ENCODE measurements at places on chromosomes 3 and 15. TPM values are rescaled to one million over a fixed set of nuclear protein-coding genes. Genes with fewer than 3 reads are reported as not detected.

Gene PATL2
- 2.3 TPM for polyA plus RNA-seq

- DNase-seq = peak; percentile 77
Measured at GRCh38 chr3:57958642-57959422, 49.4 kb upstream of the FLNB start.

- DNase-seq = no peak
Measured at GRCh38 chr3:103794656-103795055, 1359.8 kb downstream of the ZPLD1 start.

- no peak for DNase-seq
Measured at GRCh38 chr3:28326458-28326926, 22.0 kb upstream of the ZCWPW2 start.

Gene OSTN
- 0.12 TPM for polyA plus RNA-seq

DNA sequence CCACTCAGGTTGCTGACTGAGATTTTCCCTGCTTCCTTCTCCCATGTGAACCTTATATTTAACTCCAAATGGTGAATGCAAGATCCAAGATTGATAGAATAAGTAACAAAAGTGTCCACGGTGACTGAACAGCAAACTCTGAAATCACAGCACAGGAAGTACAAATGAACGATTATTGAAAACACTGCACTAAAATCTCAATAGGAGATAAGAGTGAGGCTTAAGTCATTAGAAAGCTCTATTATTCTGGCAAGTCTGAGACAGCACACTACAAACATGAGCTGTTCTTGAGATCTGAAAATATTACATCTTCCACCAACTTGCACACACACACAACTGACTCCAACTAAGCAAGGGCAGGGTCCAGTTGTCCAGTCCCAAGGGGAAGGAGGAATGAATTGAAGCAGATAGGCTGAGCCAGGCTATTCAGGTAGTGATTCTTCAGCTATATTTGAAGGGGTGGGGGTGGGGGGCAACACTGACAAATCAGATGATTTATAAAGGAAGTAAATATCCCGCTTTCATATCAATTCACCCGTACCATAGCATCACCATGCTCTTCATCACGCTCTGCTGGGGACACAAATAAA, 2.9 kb downstream of the ZNF385D start:
- DNase-seq = no peak

DNA sequence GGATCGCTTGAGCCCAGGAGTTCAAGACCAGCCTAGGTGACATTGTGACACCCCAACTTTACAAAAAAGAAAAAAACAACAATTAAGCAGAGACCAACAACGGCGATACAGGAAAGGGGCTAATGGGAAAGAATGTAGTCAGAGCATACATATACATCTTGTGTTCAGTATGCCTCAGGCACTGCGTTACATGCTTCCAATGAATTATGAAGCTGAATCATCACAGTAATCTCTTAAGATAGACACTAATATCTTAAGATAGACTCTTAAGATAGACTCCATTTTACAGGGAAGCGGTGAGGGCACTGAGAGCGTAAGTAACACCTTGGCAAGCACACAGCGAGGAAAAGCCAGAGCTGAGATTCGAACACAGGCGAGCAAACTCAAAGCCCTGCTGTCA, 6.1 kb upstream of the LDHAL6B start:
- DNase-seq = no peak

DNA sequence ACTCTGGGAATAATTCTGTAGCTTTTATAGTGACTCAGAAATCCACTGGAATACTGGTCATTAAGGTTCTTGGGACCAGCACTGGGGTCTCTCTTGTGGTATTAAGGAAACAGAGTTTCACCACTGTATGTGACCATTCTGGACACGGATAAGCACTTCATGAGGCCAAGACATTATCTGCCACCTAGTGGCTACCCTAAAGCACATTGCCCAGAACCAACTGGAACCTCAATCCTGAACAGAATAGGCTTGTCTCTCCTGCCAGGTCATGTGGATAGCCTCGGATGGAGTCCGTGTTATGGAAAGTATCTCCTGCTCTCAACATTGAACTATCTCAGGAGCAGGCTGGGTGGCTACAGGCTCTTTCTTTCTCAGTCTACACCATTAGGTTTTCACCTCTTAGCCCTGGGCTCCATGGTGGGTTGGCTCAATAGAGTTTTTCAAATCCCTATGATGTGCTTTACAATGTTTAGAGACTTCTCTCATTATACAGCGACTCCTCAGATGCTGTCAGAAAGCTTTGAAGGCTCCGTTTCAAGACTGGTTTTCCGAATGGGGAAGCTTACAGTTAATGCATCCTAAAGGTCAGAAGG, 167.6 kb upstream of the ST8SIA2 start:
- DNase-seq = peak; percentile 8

DNA sequence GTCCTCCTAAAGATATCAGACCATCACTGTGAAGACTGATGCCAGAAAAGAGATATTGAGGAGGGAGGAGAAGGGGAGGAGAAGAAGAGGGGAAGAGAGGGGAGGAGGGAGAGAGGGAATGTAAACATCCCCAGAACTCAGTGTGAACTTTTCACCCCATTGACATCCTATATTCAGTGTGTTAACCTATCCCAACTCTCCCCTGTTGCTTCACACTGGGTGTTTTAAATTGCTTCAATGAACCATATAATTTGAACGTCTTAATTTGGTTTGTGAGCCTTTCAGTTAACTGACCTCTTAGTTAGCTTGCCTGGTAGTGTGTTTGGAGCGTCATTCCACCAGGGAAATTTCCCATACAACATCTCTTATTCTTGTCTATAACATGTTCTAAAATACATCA, 29.8 kb upstream of the PTPRG start:
- DNase-seq = no peak

Gene ZDHHC23
- 9.9 TPM for polyA plus RNA-seq

Gene BTLA
- polyA plus RNA-seq = 1.0 TPM

Gene HYAL3
- 2.7 TPM for polyA plus RNA-seq

DNA sequence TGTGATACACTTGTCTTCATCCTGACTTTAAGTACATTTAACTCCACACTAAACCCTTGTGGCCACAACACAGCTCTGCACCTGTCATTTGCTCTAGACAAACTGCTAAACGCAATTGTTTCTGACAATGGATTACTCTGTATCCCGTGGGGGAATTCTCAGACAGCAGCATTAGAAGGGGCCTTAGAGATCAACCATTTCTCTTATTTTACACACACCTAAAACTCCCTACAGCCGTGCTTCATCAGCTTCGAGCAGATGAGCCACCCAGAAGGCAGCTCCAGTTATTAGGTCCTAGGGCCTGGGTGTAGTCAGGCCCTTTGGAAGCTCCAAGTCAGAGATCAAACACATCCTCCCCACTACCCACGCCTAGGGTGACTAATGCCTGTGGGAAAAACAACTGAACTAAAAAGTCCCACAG, 1.3 kb upstream of the IL12A start:
- DNase-seq = no peak

GRCh38 chr3:30156586-30157498, 449.6 kb upstream of the TGFBR2 start:
- no peak for DNase-seq

- DNase-seq = peak; percentile 60
Measured at GRCh38 chr3:150721285-150722130, 17.8 kb upstream of the ERICH6 start.

- DNase-seq = peak; percentile 75
Measured at GRCh38 chr3:44419116-44419922, 58.2 kb downstream of the ZNF445 start.

- DNase-seq = no peak
Measured at GRCh38 chr15:74337607-74338211, 29.7 kb downstream of the CYP11A1 start.

Gene SRGAP3
- 6.5 TPM for polyA plus RNA-seq

DNA sequence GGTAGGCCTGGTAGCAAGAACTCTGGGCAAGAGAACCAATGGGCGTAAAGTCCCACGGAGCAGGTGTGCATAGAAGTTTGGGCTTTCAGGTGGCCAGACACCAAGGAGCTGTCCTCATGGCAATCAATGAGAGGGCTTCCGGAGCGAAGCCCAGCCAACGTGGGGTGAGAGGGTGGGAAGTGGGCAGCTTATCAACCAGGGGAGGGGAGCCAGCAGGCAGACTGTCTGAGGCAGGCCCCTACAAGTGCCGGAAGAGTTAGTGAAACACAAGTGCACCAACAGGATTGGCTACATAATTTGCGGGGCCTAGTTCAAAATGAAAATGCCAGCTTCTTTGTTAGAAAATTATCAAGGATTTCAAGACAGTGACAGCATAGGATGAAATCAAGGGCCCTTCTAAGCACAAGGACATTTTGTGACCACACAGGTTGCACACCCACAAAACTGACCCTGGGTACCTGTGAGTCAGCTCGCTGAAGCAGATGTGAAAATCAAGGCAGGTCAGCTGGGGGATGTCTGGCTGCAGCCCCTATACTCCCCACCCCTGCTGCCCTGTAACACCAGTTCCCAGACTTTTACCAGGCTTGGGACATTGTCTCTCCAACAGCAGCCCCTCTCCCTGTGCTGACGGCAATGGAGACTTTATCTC, 102.1 kb upstream of the ETV5 start:
- no peak for DNase-seq

Gene MYZAP
- polyA plus RNA-seq = 17.5 TPM

DNA sequence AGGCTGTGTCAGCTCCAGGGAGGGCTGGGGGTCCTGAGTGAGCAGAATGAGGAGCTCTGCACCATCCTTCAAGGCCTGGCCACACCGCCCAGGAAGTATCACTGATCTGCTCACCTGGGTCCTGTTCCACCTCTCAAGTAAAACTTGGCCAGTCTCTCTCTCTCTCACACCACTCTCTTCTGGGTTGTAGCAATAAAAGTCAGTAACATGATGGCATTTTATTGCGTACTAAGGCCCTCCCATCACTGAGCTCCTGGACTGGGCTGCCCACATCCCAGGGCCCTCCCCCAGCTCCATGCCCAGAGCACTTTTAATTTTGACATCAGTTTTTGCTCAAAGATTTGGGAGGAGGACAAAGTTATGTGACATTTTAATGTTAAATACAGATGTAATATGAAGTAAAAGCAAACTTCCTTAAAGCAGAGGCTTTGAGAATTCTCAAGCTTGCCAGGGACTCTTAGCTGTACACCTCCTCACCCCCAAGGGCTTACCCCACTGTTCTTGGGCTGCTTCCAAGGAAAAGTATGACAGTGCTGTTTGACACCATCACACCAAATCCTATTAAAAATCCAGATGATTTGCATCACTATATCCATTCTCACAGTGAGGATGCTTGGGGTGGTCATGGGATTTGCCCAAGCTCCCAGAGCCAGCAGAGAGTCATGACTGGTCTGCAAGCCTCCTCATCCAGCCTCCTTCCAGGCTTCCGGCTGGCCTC, 105.1 kb upstream of the SLCO2A1 start:
- no peak for DNase-seq

DNA sequence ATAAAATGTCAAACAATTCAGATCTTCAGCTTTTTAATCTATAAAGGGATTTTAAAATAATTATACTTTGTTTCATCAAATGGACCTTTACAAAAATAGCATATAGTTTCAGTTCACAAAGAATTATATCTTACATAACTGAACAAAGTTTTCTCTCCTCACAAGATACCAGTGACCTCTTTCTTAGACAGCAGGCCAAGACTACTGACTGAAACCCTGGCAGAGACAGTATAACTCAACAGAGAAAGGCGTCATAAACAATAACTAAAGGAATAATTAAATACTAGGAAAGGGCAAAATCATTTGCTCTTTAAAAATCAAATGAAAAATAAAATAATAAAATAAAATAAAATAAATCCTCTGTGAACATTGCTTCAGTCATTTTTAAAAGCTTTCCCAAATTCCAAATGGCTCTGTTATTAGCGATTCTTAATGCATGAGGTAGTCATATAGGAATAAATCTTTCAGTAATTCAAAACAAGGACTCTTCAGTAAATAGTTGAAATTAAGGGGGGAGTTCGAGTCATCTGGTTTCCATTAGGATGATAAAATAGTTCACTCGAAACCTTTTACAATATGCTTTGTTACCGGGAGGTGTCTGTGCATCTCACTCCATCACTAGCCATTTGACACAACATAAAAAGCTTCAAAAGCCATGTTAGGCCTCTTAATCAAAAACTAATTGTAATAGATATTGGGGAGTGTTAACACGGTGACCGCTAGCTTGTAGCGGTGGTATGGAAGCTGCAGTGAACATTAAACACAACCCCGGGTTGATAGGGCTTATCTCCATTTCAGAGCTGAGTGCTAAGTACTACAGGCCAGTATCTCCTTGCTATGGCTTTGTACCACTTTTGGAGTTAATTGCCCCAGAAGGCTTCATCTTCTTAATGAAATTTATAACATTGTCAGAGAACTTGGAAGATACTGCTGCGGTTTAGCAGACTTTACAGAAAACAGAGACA, 142.9 kb upstream of the NR2F2 start:
- DNase-seq = no peak

- DNase-seq = no peak
Measured at GRCh38 chr3:127005864-127006500, 23.1 kb downstream of the PLXNA1 start.

DNA sequence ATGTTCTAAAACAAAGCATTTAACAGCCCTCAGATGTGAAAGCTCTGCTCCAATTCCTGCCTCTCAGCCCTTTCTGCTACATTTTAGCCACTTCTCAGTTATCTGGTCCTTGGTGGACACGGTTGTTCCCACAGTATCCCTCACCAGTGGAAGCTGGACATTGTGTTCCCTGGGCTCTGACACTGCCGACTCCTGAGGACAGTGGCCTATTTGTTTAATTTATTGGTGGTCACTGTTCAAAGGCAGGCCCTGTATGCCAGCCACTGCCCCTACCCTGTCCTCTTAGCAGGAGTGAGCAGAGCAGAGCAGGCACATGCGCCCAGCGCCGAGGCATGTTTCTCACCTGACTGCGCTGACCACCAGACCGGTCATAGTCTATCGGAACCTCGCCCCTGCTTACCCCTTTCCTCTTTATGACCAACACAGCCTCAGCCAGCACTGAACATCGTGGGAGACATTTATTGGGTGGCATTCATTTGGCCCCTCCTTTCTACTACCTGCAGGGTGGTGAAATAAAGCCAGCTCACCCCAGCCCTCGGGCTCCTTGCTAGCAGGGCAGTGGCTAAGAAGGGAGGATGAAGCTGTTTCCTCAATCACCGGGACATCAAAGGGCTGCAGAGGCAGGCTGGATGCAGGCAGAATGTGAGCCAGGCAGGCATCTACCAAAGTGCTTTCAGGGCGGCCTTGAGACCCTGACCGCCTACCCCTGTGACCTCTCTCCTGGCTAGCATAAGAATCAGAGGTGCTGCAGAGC, 54.3 kb upstream of the HACD2 start:
- no peak for DNase-seq

Gene P2RY14
- 2.8 TPM for polyA plus RNA-seq

DNA sequence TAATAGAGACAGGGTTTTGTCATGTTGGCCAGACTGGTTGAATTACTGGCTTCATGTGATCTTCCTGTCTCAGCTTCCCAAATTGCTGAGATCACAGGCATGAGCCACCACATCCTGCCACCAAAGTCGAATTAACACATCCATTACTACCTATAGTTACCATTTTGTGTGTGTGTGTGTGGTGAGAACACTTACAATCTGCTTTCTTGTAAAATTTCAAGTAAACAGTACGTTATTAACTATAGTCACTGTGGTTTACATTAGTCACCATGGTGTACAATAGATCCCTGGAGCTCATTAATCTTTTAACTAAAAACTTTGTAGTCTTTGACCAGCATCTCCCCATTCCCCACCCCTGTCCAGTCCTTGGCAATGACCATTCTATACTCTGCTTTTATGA, 270.0 kb downstream of the NAALADL2 start:
- DNase-seq = no peak

Gene AQP9
- 0.27 TPM for polyA plus RNA-seq

- no peak for DNase-seq
Measured at GRCh38 chr15:67148196-67148701, 82.8 kb downstream of the SMAD3 start.

All from large intestine (tissue), 12 donors.